ENCODE measurements at places on chromosomes 12 and 14. TPM values are rescaled to one million over a fixed set of nuclear protein-coding genes. Genes with fewer than 3 reads are reported as not detected.
A peak's percentile ranks its signal among the peaks of the same experiment; 100 is the strongest.

GRCh38 chr12:54175200-54175963, 13.4 kb downstream of the SMUG1 start:
- H3K27me3 ChIP-seq, result no peaks in the 10 kb centered on the region
- DNase-seq, result no peak
- H3K4me3 ChIP-seq, result peak overlapping the region; percentile 64
- H3K27ac ChIP-seq, result peak overlapping the region; percentile 74
- peaks cover 15% of the 10 kb centered on the region for H3K4me1 ChIP-seq

GRCh38 chr12:114481200-114481535, 75.2 kb upstream of the TBX5 start:
- no peak for DNase-seq
- H3K36me3 ChIP-seq, result no peaks in the 10 kb centered on the region
- H3K4me1 ChIP-seq, result peaks cover 5% of the 10 kb centered on the region
- no peak overlapping the region for H3K27ac ChIP-seq
- H3K4me3 ChIP-seq, result peak overlapping the region; percentile 5

NKX2-1 gene
- total RNA-seq, result 7.4 TPM

E2F7 gene
- total RNA-seq, result 7.4 TPM

LRRC10 gene
- not detected for total RNA-seq

Data from type B pancreatic cell (in vitro differentiated cells).